CD4-positive, alpha-beta T cell (primary cell): ENCODE measurements at places on chromosomes 7 and 10.

- DNase-seq: no peak
Observed at GRCh38 chr10:11197266-11197712, 179.6 kb downstream of the CELF2 start.

- DNase-seq: no peak
Observed at GRCh38 chr10:102632394-102633111, 11.7 kb upstream of the TRIM8 start.

GRCh38 chr7:151616443-151617213, 96.9 kb upstream of the RHEB start:
- no peak for DNase-seq

GRCh38 chr10:110529596-110530011, 31.9 kb downstream of the DUSP5 start:
- DNase-seq: no peak

DNA sequence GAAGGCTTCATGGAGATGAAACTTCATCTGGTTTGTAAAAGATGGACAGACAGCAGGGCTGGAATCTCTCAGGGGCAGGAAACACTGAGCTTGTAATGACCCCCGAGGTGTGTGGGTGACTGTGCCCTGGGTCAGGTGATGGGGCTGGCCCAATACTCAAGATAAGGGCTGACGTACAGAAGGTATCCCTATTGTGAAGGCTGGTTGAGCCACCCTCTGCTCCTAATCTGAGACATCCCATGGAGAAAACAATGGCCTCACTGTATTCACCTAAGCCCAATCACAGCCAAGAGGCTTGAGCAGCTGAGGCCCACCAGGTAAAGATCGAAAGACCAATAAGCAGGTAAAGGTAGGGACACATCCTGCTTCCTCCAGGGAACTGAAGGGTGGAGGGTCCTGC, 34.8 kb upstream of the NUB1 start:
- DNase-seq: no peak

DNA sequence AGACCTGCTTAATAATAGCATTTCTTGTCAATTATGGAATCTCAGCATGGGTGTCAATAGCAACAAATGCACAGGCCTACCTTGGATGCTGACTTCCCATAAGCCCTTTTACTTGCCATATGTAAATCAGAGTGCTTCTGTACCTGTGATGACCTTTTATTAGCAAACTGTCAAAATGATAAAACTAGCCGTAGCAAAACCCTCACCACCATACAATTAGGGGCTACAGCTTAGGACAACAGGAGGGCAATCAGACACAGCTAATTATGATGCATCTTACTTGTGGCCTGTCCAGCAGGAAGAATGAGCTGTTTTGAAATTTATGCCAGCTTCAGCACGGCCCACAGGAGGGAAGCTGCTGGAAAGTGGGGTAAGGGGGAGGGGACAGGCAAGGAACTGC, 201.6 kb downstream of the TAX1BP1 start:
- no peak for DNase-seq

DNA sequence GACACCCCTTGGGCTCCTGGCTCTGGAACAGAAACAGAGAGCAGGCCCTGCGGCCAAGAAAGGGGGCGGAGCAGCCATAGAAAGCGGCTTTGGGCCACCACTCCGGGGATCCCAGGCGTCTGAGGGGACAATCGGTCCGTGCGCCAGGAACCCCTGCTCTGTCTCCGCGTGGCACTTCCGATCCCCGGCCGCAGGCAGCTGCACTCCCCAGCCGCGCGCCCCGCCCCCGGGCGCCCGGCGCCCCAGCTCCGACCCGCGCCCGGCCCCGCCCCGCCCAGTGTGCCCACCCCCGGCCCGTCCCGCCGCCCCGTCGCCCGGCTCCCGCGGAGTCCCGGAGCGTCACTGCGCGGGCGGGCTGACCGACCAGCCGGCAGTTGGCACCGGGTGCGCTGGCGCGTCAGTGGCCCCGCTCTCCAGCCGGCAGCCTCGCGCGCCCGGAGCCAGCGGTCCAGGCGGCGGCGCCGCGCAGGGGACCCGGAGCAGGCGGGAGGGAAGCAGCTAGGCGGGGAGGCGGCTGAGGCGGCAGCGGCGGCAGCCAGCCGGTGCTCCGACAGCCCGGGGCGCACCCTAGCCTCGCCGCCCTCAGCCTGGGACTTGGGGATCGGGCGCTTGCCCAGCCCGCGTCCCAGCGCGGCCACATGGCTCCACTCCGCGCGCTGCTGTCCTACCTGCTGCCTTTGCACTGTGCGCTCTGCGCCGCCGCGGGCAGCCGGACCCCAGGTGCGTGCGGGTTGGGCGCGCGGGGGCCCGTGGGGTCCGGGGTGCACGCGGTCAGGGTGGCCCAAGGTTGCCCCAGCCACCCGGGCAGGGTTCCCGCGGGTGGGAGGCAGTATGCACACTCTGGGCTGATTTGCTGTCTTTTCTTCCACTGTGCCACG, at the start of gene ADAMTS14:
ADAMTS14 (plus strand) TSS at position 342 of the 878 bp plus-strand sequence; CDS start at position 639, 297 bp downstream.
- no peak for DNase-seq

GRCh38 chr7:105769901-105770628, 106.3 kb downstream of the ATXN7L1 start:
- no peak for DNase-seq

DNA sequence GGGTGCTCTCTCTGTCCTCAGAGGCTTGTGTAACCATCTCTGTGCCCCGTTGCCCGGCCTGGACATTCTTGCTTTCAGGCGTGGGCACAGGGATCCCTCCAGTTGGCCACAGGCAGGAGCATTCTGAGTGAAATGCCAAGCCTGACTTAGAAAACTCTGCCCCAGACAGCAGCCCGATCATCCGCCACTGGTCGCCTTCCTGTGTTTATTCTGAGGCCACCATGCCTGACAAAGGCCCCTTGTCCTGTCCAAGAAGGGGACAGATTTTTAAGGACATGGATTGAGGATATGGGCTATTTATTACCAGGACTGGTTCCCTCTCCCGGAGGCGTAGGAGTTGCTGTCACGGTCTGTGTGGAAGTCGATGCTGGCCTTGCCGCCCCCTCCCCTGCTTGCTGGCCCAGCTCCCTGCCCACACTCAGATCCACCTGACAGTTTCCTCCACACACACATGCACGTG, 54.3 kb downstream of the SPOCK2 start:
- DNase-seq: no peak

DNA sequence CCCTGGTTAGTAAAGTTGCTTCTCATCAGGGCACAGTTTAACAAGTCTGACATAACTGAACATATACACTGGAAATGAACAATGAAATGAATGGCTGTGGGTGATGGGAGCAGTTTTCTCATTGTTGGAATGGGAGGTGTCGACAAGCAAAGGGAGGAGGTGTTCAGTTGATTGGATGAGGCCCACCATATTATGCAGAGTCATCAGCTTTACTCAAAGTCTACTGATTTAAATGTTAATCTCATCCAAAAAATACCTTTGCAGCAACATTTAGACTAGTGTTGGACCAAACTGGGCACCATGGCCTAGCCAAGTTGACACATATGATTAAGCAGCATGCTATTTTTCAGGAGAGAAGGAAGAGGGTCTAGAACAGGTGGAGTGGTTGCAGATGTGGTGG, 201.7 kb downstream of the RAMP3 start:
- no peak for DNase-seq

GRCh38 chr7:73830681-73831583, at the start of gene CLDN4:
Gene CLDN4, plus strand, starts transcription at chr7:73830996. Its CDS starts 206 bp downstream, at chr7:73831202.
- no peak for DNase-seq

DNA sequence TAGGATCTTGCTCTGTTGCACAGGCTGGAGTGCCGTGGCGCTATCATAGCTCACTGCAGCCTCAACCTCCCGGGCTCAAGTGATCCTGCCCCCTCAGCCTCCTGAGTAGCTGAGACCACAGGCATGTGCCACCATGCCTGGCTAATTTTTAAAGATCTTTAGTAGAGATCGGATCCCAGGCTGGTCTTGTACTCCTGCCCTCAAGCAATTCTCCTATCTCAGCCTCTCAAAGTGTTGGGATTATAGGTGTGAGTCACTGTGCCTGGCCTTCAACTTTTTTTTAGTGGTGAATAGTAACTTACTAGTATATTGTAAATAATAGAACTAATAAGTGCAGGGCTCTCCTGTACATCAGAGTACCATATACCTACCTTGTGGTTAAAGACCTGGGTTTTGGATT, 52.1 kb upstream of the LMTK2 start:
- no peak for DNase-seq

- DNase-seq: peak; percentile 22
Observed at GRCh38 chr7:101410743-101411507, 48.2 kb downstream of the COL26A1 start.

- DNase-seq: no peak
Observed at GRCh38 chr7:47253650-47254080, 328.2 kb downstream of the TNS3 start.

GRCh38 chr10:121539786-121540185, 58.5 kb downstream of the FGFR2 start:
- no peak for DNase-seq

DNA sequence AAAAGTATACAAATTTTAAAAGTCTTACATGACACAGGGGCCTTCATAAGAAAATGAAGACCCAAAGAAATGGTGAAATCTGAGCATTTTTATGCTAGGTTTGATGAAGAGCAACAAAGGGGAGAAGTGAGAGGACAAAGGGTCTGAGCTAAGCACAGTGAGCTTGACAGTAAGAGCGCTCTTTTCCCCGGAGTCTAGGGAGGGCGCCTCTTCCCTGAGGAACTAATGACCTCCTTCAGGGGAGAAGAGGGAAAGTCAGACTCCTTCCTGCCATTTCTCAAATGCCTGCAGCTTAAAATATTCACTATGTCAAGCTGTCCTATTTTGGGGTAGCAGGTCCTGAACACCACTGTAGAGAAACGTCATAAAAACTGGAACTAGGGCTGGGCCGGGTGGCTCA, 18.1 kb upstream of the PAXIP1 start:
- DNase-seq: no peak

- no peak for DNase-seq
Observed at GRCh38 chr7:31309407-31309806, 31.1 kb downstream of the NEUROD6 start.

GRCh38 chr7:135645296-135645904, 16.9 kb upstream of the STMP1 start:
- DNase-seq: peak; percentile 62

DNA sequence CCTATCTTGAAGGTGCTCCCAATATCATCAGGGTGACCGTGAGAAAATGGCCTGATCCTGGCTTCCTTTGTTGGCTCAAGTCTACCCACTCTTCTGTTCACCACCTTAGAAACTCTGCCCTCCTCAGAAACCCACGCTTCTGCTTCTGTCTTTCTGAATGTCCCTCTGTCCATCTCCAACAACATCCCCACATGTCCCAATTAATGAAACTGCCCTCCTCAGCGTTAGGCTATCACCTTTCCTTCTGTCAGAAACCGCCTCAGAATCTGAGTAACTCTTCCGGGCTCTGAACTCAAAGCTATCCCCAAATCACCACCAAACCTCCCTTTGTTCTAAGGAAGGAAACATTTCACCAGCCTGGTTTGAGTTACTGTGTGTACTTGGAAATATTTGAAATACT, 315.8 kb upstream of the ZNF32 start:
- DNase-seq: no peak
